ENCODE measurements at places on chromosomes 13 and 19. TPM values are rescaled to one million over a fixed set of nuclear protein-coding genes. Genes with fewer than 3 reads are reported as not detected.

Gene TPTE2
- not detected for total RNA-seq

Gene POU4F1
- total RNA-seq: 0.67 TPM

Gene CEACAM8
- total RNA-seq: not detected

Gene CAMSAP3
- total RNA-seq: 6.1 TPM

Gene FGF22
- 0.28 TPM for total RNA-seq

Gene SPPL2B
- total RNA-seq: 20.8 TPM

Gene NLRP9
- total RNA-seq: not detected

Gene FFAR1
- total RNA-seq: not detected

Gene ZNF723
- total RNA-seq: not detected

Gene TEAD2
- 14.1 TPM for total RNA-seq

Gene NLRP4
- total RNA-seq: not detected

All from A549 treated with Mapracorat at 1 μM for 4 hours (cell line).